Bronchial epithelial cell (primary cell): ENCODE measurements at places on chromosomes 3 and 15.

DNA sequence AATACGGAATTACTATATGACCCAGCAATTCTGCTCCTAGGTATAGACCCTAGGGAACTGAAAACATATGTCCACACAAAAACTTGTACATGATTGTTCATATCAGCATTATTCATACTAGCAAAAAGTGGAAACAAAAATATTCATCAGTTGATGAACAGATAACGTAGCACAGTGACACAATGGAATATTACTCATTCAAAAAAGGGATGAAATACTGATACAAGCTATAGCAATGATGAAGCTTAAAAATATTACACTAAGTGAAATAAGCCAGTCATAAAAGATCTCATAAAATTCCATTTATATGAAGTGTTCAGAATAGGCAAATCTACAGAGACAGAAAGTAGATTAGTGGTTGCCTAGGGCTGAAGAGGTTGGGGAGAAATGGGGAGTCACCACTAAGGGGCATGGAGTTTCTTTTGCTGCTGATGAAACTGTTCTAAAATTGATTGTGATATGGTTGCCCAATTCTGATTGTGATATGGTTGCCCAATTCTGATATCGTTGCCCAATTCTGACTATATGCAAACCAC lies 10.5 kb downstream of the C15orf61 start:
- peak; percentile 79 for DNase-seq

GRCh38 chr3:31124373-31124772 lies 229.9 kb upstream of the GADL1 start:
- no peak for DNase-seq

- no peak for DNase-seq
Observed at GRCh38 chr3:175392653-175393052, 533.5 kb downstream of the NAALADL2 start.

DNA sequence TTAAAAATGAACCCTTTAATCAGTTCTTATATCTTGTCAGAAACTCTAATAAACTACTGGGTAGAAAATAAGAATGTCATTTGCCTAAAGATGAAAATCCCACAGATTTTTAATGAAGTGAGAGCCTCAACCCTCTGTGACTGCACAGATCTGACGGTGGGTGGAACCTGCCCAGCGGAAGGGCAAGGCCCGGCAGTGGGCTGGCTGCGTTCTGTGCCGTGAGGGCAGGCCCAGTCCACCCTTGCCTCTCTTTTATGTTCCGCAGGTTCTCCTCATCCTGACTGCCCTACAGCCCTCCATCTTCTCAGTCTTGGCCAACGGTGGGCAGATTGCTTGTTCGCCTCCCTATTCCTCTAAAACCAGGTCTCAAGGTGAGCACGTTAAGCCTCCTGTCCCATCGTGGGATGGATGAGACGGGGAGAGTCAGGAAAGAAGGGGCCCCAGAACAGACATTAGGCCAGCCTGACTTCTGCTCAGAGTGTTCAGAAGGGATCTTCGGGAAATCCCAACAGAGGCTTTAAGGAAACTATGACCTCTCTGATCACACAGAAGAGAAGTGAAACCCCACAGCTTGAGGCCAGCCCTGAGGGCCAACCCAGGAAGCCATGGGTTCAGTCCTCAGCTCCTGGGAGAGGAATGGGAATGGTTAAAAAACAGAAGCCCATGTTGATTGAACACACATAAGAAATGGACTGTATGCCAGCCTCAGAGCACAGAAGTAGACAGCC lies 16.0 kb downstream of the SLC51A start:
- DNase-seq = no peak

GRCh38 chr3:188037195-188037718 lies 116.7 kb upstream of the LPP start:
- DNase-seq = peak; percentile 47
